Cardiac atrium fibroblast (primary cell): ENCODE measurements at places on chromosomes 13 and 19. TPM values are rescaled to one million over a fixed set of nuclear protein-coding genes. Genes with fewer than 3 reads are reported as not detected.

Gene TMEM161A
- total RNA-seq, result 28.5 and 34.2 TPM in 2 replicates

Gene ACP4
- total RNA-seq, result not detected in 2 replicates

Gene DIAPH3
- 4.9 and 10.5 TPM in 2 replicates for total RNA-seq

Gene PTH2
- total RNA-seq, result not detected in 2 replicates

Gene TNFRSF19
- total RNA-seq, result 8.5 and 19.3 TPM in 2 replicates
